ENCODE measurements at places on chromosomes 5 and 9. TPM values are rescaled to one million over a fixed set of nuclear protein-coding genes. Genes with fewer than 3 reads are reported as not detected.

The TARS1 gene
- 144 TPM for polyA plus RNA-seq

The CFAP90 gene
- polyA plus RNA-seq: 5.3 TPM

The C9orf57 gene
- polyA plus RNA-seq: not detected

The C9 gene
- polyA plus RNA-seq: 0.44 TPM

The SHC3 gene
- polyA plus RNA-seq: 3.5 TPM

The FEM1C gene
- polyA plus RNA-seq: 20.3 TPM

The GFI1B gene
- 0.71 TPM for polyA plus RNA-seq

The CDHR2 gene
- 15.0 TPM for polyA plus RNA-seq

The SECISBP2 gene
- polyA plus RNA-seq: 98.9 TPM

The PDZD2 gene
- 17.8 TPM for polyA plus RNA-seq

The ACOT12 gene
- 1.0 TPM for polyA plus RNA-seq

The CDC37L1 gene
- 20.7 TPM for polyA plus RNA-seq

The IFNA2 gene
- not detected for polyA plus RNA-seq

The ANKRD34B gene
- polyA plus RNA-seq: 0.19 TPM
